ENCODE measurements at places on chromosomes 4 and X.

GRCh38 chr4:84967243-84967690, 777 bp upstream of the WDFY3 start:
- DNase-seq = no peak

DNA sequence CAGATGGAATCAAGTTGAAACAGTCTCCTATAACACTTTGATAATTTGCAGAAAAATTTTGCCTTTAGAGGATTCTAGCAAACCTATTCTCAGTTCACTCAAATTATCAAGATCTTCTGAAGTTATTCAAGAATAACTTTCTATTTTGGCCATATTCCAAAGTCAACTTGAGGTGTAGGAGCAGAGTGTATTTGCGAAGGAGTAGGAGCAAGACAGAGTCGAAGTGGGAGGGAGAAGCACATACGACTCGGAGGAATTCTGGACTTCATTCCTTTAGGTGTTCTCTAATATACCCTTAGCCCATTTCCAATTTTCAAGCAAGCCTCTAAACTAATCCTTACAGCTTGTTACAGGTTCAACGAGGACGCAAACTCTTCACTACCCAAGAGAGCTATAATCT, 252.9 kb downstream of the GPM6A start:
- no peak for DNase-seq

DNA sequence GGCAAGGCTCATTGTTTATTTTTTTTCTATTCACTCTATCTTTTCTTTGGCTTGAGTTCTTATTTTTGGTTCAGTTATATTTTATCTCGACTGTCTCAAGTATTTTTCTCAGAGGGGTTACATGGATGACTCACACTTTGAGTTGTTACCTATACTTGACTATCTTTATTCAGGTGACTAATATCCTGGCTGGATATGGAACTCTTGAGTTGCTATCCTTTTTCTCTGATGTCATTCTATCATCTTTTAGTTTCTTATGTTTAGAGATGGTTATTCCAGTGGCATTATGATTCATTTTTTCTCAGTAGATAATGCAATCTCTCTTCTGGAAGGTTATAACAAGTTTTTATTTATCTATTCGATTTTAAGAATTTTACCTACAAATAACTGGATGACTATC, 117.9 kb downstream of the COX18 start:
- DNase-seq = no peak

DNA sequence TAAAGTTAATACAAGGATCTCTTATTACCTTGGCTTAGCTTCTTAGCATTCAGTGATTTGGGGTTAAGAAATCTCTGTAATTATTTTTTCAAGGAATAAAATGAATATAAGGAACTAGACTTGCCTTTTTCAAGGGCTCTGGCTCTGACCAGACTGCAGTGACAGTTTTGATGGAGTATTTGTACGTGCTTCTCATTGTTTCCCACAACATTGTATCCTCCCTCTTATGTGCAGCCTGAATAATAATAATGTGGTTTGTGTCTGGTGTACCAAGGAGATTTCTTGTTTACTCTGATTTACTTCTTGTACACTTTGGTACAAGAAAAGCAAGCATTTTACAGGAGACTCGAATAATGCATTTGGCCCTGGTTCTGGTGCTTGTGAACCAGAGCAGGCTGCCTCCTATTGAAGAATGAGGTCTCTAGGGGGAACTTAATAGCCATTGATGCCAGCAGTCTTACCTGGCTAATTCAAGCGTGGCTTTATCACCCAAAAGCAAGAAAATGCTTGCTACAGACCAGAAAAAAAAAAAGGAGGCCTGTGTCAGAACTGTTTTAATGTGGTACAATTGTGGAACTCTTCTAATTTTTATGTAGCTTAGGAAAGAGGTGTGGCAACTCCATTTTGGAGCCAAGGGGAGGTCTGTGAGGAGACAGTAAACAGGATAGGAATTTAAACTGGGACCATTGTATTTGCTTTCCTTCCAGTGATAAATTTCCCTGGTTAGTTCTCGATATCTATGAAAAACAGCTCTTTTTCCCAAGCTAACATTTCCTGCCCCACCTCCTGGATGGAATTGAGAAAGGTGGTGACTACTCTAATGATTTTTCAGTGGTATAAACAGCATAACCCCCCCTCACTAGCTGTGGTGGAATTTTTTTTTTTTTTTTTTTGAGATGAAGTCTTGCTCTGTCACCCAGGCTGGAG, 5.6 kb downstream of the OTC start:
- DNase-seq = no peak

DNA sequence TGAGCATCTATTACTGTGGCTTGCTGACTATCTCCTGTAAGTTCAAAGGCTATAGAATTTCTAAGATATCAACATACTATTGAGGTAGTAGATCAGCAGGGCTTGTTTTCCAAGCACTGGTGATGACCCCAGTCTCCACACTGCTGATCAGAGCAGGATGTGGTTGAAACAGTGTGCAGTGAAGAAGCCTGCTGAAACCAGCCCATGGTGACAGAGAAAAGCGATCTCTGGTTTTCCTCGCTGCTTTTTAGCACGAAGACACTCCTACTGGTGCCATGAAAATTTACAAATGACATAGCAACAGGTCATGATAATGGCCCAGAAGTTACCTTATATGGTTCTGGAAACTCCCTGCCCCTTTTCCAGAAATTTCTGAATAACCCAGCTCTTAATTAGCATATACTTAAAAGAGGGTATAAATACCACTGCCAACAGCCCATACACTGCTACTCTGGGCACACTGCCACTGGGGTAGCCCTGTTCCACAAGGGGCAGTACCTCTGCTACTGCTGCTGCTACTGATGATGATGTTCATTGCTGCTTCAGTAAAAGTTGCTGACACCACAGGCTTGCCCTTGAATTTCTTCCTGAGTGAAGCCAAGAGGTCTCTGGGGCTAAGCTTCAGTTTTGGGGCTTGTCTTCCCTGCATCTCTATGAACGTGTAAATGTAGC, 1689.5 kb upstream of the PCDH10 start:
- no peak for DNase-seq

DNA sequence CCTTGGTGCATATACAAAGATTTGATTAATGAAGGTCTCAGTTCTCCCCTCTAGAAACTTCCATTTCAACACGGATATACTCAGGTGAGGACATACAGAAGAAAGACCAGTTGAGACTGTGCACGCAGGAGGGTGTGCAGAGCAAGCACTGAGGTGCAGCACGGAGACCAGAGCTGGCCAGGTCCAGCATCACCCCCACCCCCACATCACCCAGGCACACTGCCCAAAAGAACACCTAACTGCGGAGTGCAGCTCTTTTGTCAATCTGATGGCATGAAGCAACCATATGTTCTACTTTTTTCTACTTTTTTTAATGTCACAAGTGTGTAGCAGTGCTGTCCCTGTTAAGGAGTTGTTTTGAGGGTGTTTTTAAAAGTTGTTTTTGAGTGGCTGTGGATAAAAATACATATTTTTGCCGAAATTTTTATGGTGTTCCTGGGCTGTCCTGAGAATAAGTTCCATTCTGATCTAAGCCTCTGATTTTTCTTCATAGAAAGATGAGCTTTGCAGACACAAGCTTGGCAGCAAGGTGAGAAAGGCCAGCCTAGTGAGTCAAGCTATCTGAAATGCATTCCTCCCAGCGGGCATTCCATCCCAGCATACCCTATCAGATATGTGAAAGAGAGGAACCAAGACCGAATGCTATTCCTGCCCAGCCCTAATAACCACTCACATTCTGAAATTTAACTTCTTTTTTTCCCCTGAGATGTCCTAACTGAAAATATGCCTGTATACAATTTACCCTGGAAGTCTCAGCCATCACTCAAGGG, 173.7 kb downstream of the PTTG2 start:
- no peak for DNase-seq

All from head of caudate nucleus (tissue), 42 donors.